ENCODE measurements at places on chromosomes 6 and 20. TPM values are rescaled to one million over a fixed set of nuclear protein-coding genes. Genes with fewer than 3 reads are reported as not detected.

Gene ERGIC3
- polyA plus RNA-seq, result 69.8 TPM

Gene HLA-DOB
- 0.76 TPM for polyA plus RNA-seq

Gene VGLL2
- not detected for polyA plus RNA-seq

Gene CCM2L
- polyA plus RNA-seq, result 11.4 TPM

Gene PRSS16
- not detected for polyA plus RNA-seq

Gene BPIFA2
- not detected for polyA plus RNA-seq

Gene LBP
- not detected for polyA plus RNA-seq

Gene B4GALT5
- 7.0 TPM for polyA plus RNA-seq

Gene BTNL2
- polyA plus RNA-seq, result not detected

Gene CAGE1
- polyA plus RNA-seq, result not detected

Gene ZC2HC1B
- not detected for polyA plus RNA-seq

Gene HTR1B
- polyA plus RNA-seq, result 0.03 TPM

Gene LAMA4
- polyA plus RNA-seq, result 55.9 TPM

Gene APOM
- 6.6 TPM for polyA plus RNA-seq

Gene SEL1L2
- polyA plus RNA-seq, result 10.5 TPM

Gene CFB
- polyA plus RNA-seq, result 3.7 TPM

Gene HLA-DPA1
- polyA plus RNA-seq, result 18.2 TPM

Gene RAET1L
- polyA plus RNA-seq, result not detected

Gene WFDC2
- not detected for polyA plus RNA-seq

Gene CBLN4
- not detected for polyA plus RNA-seq
